Activated B cell treated with CpG ODN at 0.5 μM for 24 hours (primary cell): ENCODE measurements at places on chromosomes 12 and 14. TPM values are rescaled to one million over a fixed set of nuclear protein-coding genes. Genes with fewer than 3 reads are reported as not detected.
A peak's percentile ranks its signal among the peaks of the same experiment; 100 is the strongest.

PSMB11 gene
- total RNA-seq, result not detected in 2 replicates

GRCh38 chr14:49875640-49876198 is 17.2 kb upstream of the ARF6 start:
- no peak for DNase-seq

CIDEB gene
- 9.2 and 9.4 TPM in 2 replicates for total RNA-seq

WNT1 gene
- total RNA-seq, result not detected in 2 replicates

NEUROD4 gene
- total RNA-seq, result not detected in 2 replicates

DNA sequence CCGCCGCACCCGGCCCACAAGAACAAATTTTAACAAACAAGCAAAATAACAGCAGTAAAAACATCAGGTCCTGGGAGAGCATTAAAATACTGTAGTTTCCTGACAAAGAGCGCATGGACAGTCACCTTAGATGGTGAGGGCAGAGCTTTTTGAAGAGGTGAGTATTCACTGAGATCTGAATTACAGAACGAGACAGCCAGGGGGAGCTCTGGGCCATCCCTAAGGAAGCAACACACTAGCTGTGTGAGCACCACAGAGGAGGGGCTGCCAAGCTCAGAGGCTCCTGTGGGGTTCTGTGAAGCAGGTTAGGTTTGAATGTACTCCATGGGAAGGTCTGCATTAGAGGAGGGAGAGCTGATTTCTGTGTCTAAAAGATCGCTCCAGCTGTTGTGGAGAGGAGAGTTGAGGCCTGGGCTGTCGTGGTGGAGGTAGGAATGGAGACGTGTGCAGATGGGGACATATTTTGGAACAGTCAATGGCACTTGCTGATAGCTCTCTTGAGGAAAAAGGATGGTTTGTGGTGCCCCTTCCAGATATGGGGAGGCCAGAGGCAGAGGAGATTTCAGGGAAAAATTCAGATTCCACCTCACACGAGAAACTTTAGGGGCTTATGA is 72.9 kb downstream of the TRAFD1 start:
- peak; percentile 24 for DNase-seq

IL26 gene
- not detected in 2 replicates for total RNA-seq

DLK1 gene
- not detected in 2 replicates for total RNA-seq

- DNase-seq, result peak; percentile 55
These were observed 11.0 kb upstream of the ANKLE2 start for GRCh38 chr12:132772606-132773005.

SARNP gene
- total RNA-seq, result 53.6 and 58.7 TPM in 2 replicates

DNA sequence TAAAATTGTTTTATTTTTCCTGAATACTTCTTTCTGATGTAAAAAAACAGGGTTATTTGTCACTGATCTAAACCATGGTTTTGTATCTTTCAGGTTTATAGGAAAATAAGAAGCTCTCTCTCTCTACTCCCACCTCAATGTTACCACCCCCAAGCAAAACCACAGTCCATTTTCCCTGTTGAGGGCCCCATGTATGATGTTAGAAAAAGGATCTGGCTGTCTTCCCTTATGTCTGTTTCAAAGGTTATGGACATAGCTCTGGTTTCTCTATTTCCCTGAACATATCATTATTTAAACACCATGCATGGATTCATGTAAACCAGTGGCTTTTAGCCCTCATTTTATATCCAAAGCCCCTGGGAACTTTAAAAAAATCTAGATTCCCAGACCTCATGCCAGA is 649.0 kb upstream of the TBX3 start:
- DNase-seq, result no peak

- DNase-seq, result no peak
These were observed 29.7 kb upstream of the BTBD6 start for GRCh38 chr14:105218611-105219010.

RIPK3 gene
- 38.9 and 39.2 TPM in 2 replicates for total RNA-seq

DNA sequence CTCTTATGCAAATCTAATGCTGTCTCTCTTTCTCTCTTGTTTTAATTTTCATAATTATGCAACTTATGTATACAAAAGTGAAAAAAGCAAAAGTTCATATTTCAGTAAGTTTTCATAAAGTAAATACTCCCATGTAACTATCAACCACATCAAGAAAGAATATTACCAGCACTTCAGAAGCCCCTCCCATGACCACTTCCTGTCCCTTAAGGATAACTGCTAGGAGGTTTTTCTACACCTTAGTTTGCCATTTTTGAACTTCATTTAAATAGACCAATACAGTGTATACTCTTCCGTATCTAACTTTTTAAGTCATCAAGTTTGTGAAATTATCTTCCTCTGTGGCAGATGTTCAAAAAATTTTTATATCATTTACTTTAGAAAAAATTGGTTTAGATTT is 547 bp upstream of the OR4K15 start:
- no peak for DNase-seq

GRCh38 chr12:88743946-88744685 is 163.8 kb upstream of the KITLG start:
- no peak for DNase-seq

GRCh38 chr12:79885911-79886490 is 48.9 kb downstream of the PPP1R12A start:
- DNase-seq, result no peak

DNA sequence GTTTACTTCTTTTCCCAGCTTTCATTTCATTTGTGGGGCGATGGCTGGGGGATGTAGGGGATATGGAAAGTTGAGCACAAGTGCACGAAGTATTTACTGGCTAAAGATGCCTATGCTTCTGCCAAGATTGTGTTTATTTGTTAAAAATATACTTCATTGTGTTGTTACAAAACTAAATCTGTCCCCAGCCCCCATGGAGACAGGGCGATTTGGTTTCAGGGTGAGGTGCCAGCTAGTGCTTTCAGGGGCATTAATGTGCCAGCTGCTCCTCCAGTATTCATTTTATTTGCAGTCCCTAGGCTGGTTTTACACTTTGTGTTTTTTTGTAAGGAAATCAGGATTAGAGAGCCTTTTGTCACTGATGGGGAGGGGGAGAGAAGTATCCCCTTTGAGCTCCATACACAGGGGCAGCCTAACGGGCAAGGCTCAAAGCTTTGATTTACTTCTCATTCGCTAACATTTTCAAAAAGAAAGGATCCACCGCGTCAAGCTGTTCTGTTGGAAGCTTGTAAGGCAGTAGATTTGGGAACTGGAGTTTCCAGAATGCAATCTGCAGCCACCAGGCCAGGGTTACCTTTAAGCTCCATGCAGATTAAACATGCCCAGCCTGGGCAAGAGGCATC is 198.7 kb upstream of the PLEKHG7 start:
- DNase-seq, result no peak
